Foreskin melanocyte (primary cell): ENCODE measurements at places on chromosomes 2 and 18.
A peak's percentile ranks its signal among the peaks of the same experiment; 100 is the strongest.

DNA sequence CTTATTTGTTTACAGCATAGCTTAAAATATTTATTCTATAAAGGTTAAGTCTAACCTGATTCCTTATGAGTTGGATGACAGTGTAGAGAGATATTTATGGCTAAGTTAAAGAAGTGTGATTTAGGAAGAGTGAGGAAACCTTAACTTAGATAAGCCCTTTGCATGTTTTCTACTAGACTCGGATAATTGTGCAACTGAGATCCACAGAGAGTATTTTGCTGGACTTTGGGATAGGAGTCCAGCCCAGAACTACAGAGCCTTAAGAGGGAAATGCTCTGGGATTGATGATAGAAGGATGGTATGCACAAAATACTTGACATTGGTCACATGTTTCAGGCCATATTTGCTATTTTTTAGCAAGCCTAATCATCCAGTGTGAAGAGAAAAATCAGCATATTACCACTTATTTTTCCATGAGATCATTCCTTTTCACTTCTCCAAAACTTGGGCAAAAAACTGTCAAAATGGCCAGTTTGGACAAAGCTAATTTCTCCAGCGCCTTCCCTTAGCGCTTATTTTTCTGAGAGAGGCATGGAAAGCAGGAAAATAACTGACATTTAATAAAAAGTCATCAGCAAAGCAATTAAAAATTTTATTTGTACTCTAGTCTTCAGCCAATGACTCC lies 3.1 kb downstream of the CD28 start:
- DNase-seq, result no peak

GRCh38 chr18:51614967-51615571 lies 417.6 kb upstream of the MEX3C start:
- DNase-seq, result no peak

GRCh38 chr2:181364492-181365170 lies 92.6 kb upstream of the ITGA4 start:
- DNase-seq, result no peak

GRCh38 chr2:27887111-27887510 lies 3.1 kb downstream of the RBKS start:
- no peak for DNase-seq

- DNase-seq, result no peak
Measured at GRCh38 chr2:84458551-84459017, 496 bp downstream of the SUCLG1 start.

DNA sequence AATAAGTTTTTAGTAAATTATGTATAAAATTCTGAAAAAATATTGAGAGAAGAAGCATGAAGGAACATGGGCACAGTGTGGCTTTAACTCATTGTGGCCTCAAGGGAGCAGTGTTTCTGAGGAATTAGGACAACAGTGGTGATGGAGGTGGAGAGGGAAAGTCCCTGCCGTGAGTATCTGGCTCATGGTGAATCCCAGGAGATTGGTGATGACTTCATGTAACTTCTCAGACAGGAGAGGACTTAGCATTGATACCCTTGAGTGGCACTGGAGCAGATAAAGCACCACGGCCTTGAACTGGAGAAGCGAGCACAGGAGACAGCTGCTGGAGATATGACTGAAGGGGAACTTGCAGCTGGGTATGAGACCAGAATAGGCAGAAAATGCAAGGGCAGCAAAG lies 35.0 kb upstream of the LRP1B start:
- no peak for DNase-seq

DNA sequence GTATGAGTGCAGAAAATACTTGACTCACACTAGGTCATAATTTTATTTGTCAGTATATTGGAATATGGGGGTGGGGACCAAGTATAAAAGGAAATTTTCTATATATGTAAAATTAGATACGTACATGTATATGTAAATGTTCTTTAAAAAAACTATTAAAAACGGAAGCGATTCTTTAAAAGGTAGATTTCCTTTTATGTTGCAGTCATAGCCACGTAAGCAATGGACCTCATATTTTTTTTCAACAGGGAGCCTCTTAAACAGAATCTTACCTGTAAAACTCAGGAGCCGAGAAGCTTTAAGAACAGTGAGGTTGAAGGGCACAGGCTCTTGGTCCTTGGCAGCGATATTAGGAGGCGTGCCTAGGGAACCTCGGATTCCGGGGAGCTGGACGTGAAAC lies 3.3 kb downstream of the RHBDD1 start:
- no peak for DNase-seq

DNA sequence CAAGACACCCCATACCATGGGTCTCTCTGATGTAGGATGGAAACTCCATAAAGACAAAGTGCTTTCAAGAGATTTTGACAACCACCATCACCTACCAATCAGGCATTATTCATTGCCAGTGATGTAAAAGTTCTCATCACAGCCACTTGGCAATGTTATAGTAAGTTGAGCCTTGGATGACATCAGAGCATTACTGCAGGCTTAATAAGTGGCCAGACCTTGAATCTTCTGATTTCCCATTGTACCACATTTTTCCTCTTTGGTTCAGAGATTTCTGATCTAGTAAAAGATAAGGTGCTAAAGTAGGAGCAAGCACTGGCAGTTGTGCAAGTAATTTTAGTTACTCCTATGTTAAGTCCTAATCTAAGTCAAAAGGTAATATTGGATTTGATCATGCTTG lies 36.5 kb downstream of the OSR1 start:
- no peak for DNase-seq

DNA sequence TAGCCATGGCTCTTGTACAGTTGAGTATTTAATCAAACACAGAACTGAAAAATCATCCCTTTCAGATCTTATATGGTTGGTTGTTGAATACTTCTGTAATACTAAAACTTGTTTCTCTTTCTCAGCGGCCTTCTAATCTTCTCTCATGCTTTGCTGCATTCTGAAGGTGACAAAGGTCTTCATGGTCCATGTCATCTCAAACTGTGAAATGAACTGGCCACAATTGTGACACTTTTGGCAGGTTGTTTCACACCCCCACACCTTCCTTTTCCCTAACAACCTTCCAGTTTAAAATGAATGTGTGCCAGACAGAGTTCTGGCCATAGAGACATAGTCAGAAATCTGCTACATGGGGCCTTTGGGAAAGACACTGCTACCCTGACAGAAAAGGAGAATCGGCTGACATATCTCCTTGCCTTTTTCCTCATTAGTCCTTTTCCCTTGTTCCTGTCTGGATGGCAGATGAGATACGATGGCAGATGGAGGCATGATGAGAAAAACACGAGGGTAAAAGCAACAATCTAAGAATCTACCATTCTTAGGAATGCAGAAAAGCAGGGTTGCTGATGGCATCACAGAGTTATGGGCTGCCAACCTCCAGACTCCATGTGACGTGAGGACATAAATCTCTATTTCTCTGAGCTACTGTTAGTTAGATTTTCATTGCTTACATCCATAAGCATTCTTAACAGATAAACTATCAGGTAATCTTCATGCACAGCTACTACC lies 106.5 kb downstream of the PIGN start:
- no peak for DNase-seq

- DNase-seq, result no peak
Measured at GRCh38 chr2:136085453-136086209, 32.3 kb downstream of the CXCR4 start.

DNA sequence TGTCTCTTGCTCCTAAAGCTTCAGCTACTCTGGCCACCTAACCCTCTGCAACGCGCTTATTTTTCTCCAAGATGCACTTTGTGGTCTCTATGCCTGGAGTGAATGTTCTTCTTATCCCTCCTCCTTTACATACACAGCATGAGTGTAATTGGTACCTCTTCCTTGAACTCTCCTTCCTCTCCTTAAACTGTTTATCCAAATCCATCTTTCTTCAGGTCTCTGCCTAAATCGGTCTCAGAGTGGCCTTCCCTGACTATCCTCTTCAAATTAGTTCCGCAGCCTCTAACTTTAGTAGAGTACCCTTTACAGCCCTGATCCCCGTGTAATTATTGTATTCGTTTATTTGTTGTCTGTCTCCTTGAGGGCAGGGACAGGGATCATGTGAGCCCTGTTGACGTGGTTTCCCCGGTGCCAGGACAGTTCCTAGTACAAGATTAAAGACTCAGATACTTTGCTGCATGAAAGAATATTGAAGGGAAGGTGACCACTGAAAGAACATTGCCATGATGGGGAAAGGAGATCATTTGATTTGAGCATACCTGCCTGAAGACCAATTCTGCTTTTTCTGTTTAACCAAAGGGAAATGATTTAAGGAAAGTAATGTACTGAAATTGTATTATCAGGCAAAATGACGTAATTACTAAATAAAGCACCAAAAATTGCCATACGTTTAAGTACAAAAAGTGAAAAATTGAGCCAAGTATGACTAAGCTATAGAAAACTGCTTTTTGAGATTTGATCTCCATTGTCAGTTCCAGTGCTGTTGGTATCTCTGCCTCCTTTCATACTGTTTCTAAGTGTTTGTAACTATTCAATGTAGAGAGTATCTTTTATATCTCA lies 1.2 kb downstream of the CNOT9 start:
- peak; percentile 42 for DNase-seq

GRCh38 chr2:212409560-212409959 lies 129.0 kb downstream of the ERBB4 start:
- peak; percentile 12 for DNase-seq

GRCh38 chr2:82879803-82880202 lies 1579.3 kb downstream of the SUCLG1 start:
- no peak for DNase-seq

GRCh38 chr2:190121971-190122370 lies 59.4 kb upstream of the MSTN start:
- peak; percentile 51 for DNase-seq

GRCh38 chr2:136917411-136917881 lies 152.1 kb downstream of the THSD7B start:
- peak; percentile 2 for DNase-seq

DNA sequence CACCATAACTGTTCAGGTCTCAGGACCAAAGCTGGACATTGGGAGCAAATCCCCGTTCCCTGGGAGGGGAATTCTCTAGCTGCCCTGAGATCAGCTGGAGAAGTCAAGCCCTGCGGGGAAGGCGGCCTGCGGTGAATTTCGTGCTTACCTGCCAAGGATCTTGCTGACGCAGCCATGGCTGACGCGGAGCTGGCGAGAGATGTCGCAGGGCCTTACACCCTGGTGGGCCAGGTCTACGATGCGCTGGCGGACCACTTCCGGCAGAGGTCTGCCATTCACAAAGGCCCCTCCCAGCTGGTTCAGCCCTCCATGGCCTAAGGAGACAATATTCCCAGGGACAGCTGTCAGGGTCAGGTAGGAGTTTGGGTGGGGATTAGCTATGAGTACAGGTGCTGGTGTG lies 32.1 kb downstream of the PAX8 start:
- DNase-seq, result no peak

- DNase-seq, result no peak
Measured at GRCh38 chr18:79625195-79625923, 54.2 kb upstream of the CTDP1 start.

DNA sequence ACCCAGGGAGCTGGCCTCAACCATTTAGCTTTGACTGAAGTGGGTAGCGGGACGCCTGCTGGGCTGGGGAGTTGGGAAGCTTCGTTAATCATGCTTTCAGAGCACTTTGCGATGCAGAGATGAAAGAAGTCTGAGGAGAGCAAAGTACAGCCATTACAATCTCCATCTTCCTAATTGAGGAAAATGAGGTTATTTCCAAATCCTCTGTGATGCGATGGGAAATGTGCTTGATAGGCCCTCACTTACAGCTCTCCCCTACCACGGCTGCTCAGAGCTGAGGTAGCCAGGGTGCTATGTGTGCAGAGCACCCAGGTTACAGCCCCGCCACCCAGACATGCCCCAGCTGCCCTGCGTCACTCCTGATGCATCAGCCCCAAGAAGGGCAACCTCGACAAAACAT lies 326.5 kb upstream of the KLHL29 start:
- DNase-seq, result no peak

DNA sequence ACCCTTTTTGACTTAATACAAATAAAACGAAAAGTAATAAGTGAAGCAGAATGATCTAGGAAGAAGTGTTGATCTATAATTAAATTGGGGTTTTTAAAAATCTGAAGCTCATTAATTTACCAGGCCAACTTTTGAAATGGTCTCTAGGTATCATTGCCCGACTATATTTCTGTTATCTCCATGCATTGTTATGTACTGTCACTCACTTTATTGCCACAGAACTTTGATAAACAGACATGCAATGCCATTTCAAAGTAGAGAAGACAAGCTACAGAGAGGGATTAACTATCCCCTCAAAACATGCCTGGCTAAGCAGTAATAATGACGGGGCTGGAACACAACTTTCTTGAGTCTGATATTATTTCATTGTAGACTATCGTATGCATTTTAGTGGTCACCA lies 147.6 kb upstream of the ITGA4 start:
- no peak for DNase-seq

DNA sequence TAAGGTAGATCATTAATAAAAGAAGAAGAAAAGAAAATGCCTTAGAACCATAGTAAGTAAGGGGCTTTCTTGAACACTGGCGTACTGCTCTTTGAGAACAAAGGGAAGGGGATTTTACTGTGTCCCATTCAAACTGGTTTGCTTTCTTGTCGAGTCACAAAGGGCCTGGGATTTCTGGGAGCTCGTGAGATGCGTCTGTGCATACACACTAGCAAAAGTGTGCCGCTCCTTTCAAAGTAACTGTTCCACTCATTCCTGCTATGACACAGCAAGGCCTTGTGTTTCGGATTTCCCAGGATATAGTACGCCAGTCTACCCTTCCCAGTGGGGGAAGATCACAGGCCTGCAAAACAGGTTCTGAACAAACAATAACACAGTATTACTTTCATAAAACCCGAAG lies 93.0 kb downstream of the KCTD18 start:
- DNase-seq, result no peak

DNA sequence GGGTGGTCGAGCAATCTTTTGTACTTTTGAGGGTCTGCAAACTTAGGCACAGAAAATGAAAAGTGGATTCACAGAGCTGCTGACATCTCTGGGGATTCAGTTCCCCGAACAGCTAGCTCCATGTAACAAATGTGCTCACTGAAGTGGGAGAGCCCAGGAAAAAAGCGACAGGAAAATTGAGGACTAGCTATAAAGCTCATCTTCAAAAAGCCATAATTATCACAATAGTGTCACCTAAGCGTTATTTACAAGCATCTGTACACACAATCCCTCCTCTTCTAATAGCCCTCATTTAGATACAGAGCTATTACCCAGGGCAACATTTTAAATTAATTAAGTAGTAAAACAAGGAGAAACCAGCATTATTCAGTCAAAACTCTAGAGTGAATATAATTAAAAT lies 36.1 kb downstream of the RNF152 start:
- DNase-seq, result no peak

DNA sequence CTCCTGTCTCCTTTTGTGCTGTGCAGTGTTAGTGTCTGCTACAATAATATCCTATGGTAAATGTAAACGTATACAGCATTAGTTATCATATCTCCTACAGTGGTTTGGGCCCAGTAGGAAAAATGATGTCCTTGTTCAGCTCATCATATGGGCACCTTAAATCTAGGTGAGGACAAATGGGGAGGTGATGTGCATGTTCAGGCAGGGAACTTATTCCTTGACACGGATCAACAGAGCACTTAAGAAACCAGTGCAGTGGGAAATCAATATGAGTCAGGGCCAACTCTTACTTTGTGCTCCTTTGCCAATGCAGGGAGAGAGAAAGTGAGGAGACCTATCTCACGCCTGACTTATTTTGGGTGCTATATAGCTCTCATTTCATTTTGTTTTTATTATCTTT lies 76.4 kb downstream of the KLHL14 start:
- DNase-seq, result no peak
